GM23248 (cell line): ENCODE measurements at places on chromosomes 16 and 17.

GRCh38 chr16:78005881-78006280, 16.5 kb upstream of the CLEC3A start:
- DNase-seq = peak; percentile 7

GRCh38 chr17:11242411-11242810, 1.4 kb downstream of the SHISA6 start:
- no peak for DNase-seq

GRCh38 chr17:40778461-40778860, 3.9 kb downstream of the KRT27 start:
- no peak for DNase-seq

DNA sequence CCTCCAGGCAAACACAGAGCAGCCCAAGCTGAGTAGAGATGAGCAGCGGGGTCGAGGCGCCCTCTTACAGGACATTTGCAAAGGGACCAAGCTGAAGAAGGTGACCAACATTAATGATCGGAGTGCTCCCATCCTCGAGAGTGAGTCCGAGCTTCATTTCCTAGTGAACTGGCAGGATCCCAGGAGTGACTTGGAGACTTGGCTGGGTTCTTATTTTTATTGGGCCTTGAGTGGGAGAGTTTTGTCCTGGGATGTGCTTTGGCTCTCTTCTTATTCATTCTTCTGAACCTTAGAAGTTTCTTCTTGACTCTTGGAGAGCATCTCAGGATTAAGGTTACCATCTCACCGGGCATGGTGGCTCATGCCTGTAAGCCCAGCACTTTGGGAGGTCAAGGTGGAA, 27.2 kb upstream of the CDC6 start:
- no peak for DNase-seq

GRCh38 chr17:64092952-64093451, 36.9 kb downstream of the ERN1 start:
- DNase-seq = no peak

GRCh38 chr16:66930189-66930588, 4.0 kb downstream of the CIAO2B start:
- peak; percentile 81 for DNase-seq

GRCh38 chr17:56592487-56593085, 913 bp upstream of the NOG start:
- peak; percentile 75 for DNase-seq

GRCh38 chr17:12349297-12349696, 316.4 kb upstream of the MYOCD start:
- no peak for DNase-seq

- DNase-seq = no peak
Measured at GRCh38 chr16:35173295-35173694, 1713.9 kb downstream of the TP53TG3F start.

DNA sequence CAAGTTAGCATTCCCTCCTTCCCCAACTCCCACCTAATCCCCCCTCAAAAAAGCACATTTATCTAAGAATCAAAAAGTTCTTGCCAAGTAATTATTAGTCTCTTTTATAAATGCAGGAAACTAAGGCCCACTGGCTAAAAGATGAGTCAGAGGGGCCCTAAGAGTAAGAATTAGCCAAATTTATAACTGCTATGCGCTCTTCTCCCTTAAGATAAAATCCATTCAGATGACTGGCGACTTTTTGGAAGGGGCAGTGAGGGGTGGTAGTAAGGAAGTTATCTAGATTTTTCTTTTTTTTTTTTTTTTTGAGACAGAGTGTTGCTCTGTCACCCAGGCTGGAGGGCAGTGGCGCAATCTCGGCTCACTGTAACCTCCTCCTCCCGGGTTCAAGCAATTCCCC, 17.1 kb downstream of the ZNF652 start:
- DNase-seq = peak; percentile 20

DNA sequence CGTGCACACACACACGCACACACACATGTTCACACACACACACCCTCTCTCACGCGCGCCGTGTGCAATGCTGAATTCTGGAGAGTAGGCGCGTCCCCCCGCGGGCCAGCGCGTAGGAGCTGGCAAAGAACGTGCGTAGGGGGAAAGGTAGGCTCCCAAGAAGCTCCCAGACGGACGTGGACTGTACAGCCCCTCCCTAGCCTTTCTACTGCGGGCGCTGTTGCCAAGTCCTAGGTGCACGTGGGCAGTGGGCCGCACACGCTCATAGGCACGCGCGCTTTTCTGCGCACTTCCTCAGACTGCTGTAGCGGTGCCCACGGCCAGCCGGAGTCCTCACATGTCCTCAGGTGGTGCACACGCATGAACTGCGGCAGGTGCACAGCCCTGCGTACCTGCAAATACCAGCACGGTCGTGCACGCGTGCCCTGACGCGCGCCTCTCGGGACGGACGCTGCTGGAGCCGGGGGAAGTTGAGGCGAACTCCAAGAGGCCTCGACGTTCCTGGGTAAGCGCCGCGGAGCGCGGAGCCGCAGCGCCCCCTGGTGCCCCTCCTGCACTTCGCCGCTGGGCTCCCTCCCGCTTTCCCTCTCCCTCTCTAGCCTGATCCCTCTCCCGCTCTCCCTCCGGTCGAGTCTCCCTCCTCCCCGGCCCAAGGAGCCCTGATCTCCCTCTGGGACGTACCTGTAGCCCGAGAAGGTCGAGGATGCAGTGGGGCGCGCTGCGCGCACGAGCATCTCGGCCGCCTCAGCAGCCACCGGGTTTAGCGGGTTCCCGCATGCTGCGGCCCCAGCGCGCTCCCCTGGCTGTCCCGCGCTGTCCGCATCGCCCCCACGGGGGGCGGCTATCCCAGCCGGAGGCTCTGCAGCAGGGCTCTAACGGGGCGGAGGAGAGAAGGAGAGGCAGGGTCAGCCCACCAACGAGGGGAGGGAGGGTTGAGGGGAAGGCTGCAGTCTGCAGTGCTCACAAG, 749 bp downstream of the GRIN2A start:
- peak; percentile 68 for DNase-seq

- DNase-seq = no peak
Measured at GRCh38 chr16:89288577-89288844, 71.0 kb downstream of the ZNF778 start.

DNA sequence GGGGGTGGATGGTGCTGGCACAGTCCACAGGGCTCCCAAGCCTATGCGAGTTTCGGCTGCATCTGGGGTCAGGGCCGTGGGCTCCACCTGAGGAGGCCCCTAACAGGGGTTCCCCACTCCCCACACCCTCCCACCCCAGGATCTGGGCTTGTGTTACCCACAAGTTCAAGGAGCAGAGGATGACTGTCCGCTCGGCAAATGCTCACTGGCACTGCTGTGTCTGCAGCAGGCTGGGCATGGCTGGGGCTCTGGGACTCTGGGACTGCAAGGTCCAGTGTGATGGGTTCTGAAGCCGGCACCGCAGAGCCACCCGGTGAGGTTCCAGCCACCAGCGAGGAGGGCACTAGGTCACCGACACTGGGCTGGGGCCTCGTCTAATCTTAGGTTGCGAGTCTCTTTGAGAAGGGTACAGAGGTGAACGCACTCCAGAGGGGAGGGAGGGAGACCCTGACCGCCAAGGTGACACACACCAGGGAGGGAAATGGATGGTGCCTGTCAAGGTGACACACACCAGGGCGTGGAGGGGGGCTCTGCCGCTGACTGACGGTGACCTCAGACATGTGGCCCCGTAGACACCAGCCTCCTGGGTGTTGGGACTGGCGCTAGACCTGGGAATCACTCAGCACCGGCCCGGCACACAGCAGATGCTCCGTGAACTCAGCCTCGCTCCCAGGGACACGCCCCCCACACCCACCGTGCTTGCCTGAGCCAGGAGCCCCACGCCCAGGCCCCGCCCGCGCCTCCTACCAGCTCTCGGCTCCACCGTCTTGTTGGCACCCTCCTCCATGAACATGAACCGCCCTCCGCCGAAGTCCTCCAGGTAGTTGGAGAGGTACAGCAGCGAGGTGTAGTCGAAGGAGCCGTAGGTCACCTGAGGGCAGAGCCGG, 20.5 kb upstream of the HEXD start:
- DNase-seq = peak; percentile 38

GRCh38 chr17:79997011-79997660, 38.5 kb downstream of the TBC1D16 start:
- no peak for DNase-seq

- DNase-seq = no peak
Measured at GRCh38 chr17:72926171-72926570, 166.3 kb downstream of the SLC39A11 start.

DNA sequence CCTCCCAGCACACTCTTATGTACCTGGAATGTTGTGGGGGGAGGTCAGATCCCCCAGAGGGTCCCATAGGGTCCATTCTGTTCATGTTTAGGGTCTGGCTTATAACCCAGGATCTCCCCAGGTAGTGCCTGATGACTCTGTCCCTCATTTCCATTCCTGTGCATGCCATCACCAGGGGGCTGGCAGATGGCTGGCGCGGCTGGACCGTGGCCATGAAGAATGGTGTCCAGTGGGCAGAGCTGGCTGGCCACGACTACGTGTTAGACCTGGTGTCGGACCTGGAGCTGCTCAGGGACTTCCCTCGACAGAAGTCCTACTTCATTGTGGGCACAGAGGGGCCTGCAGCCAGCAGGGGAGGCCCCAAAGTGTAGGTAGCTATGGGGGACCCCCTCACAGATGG, 35.0 kb upstream of the ALKBH5 start:
- DNase-seq = no peak

- no peak for DNase-seq
Measured at GRCh38 chr17:73423159-73423715, 111.4 kb upstream of the CDC42EP4 start.

DNA sequence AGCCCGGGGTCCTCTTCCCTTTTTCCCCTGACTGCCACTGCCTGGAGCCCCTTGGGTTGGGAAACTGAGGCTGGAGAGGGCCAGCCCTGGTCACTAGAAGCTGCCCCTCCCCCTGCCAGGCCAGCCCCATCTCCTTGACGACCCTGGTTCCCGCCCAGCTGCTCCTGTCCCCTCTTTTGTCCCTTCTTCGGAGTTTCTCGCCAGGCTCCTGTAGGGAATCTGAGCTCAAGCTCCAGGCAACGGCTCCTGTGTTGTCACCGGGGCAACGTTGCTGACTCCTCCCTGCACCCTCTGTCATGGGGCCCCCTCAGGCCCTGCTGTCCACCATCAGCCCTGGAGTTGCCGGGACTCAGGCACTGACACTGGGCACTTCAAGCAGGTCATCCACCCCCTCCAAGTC, 5.7 kb downstream of the LLGL1 start:
- DNase-seq = no peak

GRCh38 chr16:84048270-84048669, 5.7 kb upstream of the SLC38A8 start:
- no peak for DNase-seq

GRCh38 chr17:40450175-40450574, 6.9 kb downstream of the IGFBP4 start:
- DNase-seq = peak; percentile 68

DNA sequence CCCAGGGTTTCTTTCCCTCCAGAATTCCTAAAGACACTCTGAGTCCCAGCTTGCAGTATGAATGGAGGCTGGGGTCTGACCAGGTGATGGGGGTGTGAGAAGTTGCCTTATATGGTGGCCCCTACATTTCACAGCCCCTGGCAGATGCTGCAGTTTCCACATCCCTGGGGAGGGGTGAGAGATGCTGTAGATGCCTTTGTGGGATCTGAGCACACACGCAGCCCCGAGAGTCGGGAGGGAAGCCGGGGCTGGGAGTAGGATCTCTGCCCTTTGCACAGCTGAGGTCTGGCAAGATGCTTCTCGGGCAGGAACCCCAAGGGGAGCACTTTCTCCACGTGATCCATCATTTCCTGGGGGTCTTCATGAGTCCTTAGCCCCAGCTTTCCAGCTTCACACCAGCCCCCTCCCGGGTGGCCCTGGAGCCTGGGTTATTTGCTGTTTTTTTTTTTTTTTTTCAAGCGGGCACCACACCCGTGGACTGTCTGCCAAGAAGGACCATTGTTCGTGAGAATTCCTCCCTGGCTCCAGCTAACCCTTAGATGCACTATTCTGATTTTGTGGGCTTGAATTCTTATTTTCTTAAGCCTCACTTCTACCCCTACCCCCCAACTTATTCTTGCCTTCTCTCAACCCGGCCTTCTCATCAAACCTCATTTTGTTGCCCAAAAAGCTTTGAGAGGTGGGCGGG, 50.6 kb downstream of the NTN1 start:
- DNase-seq = peak; percentile 36

DNA sequence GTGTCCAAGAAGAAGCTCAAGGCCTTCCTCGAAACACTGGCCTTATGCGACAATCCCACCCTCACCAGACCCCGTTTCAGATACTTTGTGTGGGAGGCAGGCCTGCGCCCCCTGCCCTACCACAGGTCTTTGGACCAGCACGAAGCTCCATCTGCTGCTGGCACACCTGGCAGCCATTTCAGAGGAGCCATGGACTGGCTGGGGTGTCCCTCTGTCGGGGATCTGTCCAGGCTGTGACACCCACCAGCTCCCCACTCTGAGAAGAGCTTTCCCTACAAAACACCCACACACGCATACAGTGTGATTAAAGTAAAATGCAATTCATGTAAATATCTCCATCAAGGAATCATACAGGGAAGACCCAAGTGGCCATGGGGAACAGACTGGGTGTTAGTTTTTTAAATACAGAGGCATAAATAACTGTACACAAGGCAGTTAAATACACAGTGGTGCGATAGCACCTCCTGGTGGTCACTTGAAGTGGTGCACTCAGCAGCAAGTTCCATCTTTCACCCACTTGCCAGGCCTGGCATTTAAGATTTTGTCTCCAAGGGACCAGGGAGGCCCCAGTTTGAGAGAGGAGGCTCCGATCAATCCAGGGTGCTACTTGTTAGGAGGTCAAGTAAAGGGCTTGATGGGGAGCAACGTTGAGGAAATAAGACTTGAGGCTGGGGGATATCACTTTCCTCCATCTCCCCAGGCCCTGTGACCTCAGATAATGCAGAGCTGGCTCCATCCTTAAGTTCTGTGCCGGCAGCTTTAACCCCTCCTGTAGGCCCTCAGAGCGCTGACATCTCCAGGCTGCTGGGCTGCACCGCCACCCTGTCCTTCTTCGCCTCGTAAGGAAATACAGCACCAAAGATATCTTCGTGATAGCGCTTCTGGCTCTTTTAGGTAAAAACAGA, 43.6 kb downstream of the NOS2 start:
- peak; percentile 42 for DNase-seq

DNA sequence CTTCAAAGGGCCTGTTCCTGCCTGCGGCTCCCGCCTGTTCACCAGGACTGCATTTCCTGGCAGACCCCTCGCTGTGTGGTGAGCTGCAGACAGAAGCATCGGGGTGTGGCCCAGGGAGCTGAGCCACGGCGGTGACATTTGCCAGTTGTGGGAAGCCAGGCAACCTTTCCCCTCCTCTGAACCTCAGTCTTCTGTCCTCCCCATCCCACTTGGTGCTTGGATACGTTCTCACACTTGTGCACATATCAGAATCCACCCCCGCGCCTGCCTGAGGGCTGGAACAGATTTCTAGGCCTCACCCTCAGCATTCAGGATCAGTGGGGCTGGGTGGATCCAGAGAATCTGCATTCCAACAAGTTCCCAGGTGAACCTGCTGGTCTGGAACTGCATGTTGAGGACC, 63.5 kb downstream of the CRISPLD2 start:
- peak; percentile 80 for DNase-seq

- no peak for DNase-seq
Measured at GRCh38 chr17:40027614-40028012, 12.4 kb downstream of the CSF3 start.

- no peak for DNase-seq
Measured at GRCh38 chr17:16073845-16074244, 74.2 kb downstream of the TTC19 start.

- DNase-seq = no peak
Measured at GRCh38 chr16:75272097-75272551, 20.7 kb upstream of the BCAR1 start.
